ENCODE measurements at places on chromosomes 3 and 15.

- no peak for DNase-seq
Measured at GRCh38 chr3:105764378-105765307, 104.2 kb downstream of the CBLB start.

DNA sequence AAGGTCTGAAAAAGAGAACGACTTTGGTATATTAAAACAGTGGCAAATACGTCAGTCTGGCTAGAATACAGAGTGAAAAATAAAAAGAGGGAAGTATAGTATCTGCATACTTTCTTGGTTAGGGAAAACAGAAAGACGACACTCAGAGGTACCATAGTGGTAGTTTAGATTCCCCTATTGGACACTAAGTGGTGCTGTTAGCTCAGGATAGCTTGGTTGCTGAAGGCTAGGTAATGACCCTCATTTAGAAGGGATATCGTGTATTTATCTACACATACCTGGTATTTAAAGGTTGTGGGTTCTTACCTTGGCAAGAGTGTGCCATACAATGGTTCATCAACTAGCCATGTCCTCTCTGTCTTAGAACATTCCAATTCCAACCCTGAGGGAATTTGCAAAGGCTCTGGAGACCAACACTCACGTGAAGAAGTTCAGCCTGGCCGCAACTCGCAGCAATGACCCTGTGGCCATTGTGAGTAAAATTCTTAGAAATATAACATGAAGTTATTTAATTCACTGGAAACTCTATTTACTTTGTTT, 31.0 kb downstream of the TMOD2 start:
- DNase-seq: no peak

DNA sequence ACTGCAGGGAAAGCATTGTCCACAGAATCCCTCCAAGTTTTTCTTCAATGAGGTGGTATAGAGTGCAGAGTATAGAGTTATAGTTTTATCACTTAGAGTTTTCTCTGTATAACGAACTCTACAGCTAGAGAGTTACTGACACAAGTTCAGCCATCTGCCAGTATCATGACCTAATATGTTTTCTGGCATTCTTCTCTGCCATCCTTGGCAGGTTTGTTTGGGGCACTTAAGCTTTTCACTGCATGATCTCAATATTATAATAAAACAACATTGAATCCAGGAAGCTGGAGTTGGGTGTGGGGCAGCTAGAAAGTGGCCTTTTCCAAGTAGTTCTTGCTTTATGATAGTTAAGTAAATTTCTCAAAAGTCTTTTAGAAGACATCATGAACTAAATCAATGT, 743.5 kb upstream of the ARPP21 start:
- DNase-seq: no peak

GRCh38 chr3:111903067-111903511, 44.0 kb downstream of the PHLDB2 start:
- DNase-seq: peak; percentile 22
